ENCODE measurements at places on chromosomes 2 and 18.

DNA sequence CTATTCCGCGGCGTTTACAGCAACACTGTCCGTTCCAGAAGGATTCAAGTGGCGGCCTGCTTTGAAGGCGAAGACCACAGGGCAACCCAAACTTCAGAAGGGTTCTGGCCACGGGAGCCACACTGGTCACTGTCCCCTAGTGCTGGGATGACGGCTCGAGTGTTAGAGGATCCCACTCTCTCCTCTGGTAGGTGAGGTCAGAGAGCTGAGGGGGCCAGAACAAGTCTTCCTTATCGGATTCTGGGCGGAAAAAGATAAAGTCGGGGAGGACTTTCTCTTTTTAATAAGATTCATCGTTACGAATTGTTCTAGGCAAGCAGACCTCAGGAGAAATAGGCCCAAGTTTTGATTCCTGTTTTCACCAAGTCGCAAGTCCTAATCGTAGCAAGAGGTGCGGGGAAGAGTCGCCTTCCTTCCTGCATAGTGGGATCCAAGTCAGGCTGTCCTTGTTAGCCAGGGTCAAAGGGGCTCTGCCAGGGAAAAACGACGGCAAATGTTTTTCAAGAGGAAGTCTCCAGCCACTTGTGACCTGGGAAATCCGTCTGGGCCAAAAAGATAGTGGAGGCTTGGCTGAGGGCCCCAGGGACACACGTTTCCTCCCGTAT lies 864 bp upstream of the MYL12A start:
- DNase-seq, result peak; percentile 83

DNA sequence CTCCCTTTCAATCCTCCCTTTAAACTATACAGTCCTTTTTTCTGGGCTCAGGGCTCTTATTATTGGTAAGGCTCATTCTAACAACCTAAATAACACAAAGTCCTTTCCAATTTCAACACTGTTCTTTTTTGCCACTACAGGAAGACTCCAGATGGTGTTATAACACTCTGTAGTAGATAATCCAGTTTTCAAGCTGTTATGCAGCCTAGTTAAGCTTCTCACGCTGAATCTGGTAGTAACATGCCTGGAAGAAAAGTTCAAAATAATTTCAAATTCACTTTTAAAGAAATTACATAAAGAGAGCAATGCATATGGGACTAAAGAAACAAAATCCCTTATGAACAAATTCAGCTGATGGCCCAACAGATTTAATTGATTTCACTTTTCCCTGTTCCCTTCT lies 3.2 kb upstream of the MPP4 start:
- DNase-seq, result no peak

- DNase-seq, result peak; percentile 75
Measured at GRCh38 chr18:77052983-77053309, 79.6 kb downstream of the MBP start.

GRCh38 chr2:129239141-129239540 lies 740.3 kb upstream of the RAB6C start:
- DNase-seq, result no peak

DNA sequence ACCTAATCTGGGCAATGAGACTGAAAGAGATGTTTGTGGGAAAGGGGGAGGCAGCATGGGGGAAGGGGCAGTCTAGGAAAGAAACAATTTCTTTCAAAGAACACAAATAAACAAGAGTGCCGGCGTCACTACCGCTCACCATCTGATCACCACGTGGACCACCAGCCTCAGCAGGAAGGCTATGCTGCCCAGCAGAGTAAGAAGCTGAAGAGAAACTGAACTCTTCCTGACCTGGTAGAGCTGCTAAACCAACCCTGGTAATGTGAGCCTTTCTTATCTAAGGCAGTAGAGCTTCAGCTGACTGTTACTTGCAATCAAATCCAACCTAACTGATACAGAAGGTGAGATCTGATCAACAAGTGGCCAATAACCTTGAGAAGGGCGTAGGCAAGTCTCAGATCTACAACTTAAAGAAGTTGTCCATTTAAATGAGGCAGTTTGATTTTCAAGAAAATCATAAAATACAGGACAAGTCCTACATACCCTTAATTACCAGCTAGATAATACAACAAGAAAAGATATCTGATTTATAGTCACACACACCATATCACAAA lies 44.2 kb upstream of the SPTBN1 start:
- no peak for DNase-seq

GRCh38 chr2:66427300-66427699 lies 7.6 kb upstream of the MEIS1 start:
- DNase-seq, result no peak
